COR-L47 (cell line): ENCODE measurements at places on chromosomes 6 and 20.

DNA sequence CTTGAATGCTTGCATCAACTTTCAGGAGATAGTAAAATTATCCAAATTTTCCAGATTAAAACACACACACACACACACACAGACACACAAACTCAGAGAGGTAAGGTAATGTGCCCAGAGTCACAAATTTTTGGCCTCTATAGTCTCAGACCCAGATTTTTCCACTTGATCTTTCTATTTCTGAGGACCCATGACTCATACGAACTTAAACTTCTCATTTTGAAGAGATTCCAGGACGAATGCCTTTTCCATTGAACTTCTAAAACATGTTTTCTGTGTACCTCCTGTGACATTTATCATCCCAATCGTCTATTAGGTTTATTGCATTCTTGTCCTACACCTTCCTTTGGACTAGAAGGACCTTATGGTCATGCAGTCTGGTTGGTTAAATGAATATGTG, 172.9 kb upstream of the COL21A1 start:
- no peak for DNase-seq

DNA sequence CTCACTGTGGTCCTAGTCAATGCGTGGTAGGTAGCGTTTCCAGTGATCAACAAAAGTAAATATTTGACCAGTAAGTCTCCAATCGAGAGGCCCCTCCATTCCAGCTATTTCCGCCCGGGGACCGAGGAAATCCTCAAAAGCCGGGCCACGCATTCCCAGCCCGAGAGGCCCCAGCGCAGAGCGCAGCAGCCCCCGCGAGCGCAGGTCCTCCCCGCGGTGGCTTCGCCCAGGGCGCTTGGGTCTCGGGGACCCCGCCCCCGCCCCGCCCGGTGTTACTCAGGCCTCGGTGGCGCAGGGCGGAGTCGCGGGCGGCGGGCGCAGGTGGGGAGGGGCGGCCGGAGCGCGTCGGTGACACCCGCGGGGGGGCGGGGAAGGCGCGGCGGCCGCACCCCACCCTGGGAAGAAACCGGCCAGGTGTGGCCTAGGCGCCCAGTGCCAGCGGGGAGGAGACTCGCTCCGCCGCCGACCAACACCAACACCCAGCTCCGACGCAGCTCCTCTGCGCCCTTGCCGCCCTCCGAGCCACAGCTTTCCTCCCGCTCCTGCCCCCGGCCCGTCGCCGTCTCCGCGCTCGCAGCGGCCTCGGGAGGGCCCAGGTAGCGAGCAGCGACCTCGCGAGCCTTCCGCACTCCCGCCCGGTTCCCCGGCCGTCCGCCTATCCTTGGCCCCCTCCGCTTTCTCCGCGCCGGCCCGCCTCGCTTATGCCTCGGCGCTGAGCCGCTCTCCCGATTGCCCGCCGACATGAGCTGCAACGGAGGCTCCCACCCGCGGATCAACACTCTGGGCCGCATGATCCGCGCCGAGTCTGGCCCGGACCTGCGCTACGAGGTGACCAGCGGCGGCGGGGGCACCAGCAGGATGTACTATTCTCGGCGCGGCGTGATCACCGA, at the start of gene DSP:
DSP (plus strand) TSS at position 497 of the 890 bp plus-strand sequence; CDS start at position 742, 245 bp downstream.
- peak; percentile 79 for DNase-seq

DNA sequence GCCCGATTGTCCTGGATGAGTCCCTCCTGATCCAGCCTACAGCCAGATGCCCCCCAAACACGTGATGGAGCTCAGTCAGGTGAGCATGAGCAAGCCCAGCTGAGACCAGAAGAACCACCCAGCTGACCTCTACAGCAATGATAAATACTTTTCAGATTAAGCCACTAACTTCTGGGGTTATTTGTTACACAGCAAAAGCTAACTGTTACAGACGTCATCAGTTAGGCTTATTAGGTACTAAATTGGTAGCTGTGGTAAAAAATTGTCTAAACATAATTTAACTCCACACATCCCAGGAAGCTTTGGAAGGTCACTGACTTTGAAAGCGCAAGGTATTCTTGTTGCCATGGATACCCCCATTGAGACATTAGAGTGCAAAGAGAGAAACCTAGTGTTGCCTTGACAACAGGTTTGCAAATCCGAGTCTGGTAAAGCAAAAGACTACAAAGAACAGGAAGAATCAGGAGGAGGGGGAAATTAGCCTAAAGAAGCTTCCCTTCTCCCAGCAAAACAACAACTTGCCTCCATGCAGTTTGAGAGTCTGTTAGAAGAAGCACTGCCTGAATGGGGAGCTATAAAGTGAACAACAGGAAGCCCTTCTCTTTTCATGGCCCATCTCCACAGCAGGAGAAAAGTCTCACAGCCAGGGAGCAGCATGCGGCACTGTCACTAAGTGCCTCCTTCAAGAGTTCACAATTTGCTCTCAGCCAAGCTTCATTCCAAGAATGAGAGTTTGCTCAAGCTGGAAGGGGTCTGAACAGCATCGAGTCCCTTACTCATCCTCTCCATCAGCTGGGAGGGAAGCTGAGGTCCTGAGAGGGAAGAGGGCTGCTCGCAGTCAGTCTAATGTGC, 41.7 kb upstream of the ZNF831 start:
- DNase-seq: peak; percentile 6

DNA sequence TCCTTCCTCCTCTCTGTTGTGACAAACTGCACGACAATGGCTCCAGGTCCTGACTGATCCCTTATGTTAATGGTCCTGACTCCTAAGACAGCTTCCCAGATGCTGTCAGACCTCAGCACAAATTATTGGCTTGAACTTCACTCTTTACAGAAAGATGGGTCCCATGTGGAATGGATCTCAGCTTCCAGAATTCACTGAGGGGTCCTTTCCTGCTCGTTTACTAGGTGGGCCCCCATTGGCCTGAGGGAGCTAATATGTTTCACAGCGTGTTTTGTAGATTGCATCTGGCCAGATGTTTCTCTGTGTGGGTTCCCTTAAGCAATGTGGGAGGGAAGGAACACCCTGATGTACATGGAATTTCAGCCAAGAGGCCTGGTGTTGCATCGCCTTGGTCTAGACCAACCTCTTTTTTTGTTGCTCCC, 826.6 kb downstream of the MAFB start:
- no peak for DNase-seq

GRCh38 chr20:15248618-15249395, 911.4 kb upstream of the FLRT3 start:
- no peak for DNase-seq

- DNase-seq: no peak
Measured at GRCh38 chr6:118135371-118135770, 228.3 kb downstream of the SLC35F1 start.

- DNase-seq: no peak
Measured at GRCh38 chr6:4459996-4460395, 316.2 kb upstream of the CDYL start.

DNA sequence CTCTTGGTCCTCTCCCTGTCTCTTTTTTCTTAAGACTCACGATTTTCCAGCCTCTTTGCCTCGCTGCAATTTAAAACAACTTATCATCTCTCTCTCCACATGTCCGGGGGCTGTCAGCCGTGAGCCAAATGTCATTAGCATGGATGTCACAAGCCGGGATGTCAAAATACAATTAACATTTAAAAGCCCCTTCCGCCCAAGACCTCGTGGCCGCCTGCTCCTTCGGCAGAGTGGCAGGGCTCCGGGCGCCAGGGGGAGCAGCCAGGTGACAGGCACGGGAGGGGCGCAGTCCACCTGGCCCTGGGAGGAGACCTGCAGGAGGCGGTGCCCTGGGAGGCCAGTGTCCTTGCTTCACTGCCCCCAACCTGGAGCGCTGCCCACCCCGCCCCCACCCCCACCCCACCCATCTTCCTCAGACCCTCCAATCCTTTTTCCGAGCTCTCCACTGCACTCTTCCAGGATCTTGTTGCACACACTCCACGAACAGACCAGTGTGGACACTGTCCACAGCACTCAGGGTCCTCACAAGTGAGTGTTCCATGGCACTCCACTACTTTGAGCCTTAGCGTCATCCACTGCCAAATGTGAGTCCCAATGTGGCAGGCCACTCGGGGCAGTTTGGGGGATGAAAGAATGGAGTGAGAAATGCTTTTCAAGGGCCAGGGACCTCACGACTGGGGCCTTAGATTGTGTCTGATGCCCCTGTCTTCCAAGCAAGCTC, 5.6 kb upstream of the GRM4 start:
- peak; percentile 22 for DNase-seq

DNA sequence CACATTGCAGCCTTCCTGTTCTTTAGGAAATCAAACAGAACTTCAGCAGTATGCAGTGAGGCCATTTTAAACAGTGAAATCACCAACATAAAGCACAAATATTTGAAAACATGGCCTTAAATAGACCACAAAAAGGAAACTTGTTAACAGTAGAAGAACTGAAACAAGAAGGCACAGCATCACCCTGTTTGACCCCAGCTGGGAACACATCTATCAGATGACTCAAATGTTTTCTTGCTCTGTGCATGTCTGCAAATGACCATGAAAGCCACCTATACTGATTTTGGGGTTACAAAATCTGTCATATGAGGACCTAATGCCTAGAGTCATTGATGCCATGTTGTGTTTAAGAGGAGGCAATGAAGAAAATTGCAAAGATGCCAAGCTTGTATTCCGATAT, 123.8 kb upstream of the ADGRF1 start:
- no peak for DNase-seq

DNA sequence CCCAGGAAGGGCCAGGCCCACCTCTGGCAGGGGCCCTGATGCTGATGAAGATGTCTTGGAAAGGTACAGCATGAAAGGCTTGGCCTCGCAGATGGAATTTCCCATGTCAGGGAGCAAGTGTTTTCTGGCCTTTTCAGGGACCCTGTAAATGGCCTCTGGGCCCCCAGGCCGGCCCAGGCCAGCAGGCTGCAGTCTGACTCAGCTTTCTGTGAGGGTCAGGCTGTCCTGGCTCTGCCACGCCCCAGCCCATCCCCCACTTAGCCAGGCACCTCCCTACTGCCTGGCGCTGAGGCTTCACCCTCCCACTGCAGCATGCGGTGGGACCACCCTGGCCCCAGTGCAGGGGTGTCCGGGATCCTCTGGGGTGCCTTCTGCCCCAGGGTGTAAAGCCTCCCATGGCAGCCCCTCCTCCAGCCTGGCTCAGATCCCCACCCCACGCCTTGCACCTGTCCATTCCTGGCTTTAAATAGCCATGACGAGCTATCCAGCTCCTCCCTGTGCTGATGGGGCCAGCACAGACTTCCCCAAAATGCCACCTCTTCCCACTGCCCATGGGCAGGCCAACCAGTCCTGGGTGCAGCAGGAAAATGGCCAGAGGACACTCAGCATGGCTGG, 35.6 kb upstream of the GATA5 start:
- no peak for DNase-seq

GRCh38 chr6:123323452-123324329, 313.1 kb downstream of the TRDN start:
- no peak for DNase-seq

GRCh38 chr6:116205281-116205680, 48.6 kb downstream of the TSPYL4 start:
- no peak for DNase-seq

GRCh38 chr6:15484140-15484539, 178.7 kb downstream of the DTNBP1 start:
- DNase-seq: no peak

DNA sequence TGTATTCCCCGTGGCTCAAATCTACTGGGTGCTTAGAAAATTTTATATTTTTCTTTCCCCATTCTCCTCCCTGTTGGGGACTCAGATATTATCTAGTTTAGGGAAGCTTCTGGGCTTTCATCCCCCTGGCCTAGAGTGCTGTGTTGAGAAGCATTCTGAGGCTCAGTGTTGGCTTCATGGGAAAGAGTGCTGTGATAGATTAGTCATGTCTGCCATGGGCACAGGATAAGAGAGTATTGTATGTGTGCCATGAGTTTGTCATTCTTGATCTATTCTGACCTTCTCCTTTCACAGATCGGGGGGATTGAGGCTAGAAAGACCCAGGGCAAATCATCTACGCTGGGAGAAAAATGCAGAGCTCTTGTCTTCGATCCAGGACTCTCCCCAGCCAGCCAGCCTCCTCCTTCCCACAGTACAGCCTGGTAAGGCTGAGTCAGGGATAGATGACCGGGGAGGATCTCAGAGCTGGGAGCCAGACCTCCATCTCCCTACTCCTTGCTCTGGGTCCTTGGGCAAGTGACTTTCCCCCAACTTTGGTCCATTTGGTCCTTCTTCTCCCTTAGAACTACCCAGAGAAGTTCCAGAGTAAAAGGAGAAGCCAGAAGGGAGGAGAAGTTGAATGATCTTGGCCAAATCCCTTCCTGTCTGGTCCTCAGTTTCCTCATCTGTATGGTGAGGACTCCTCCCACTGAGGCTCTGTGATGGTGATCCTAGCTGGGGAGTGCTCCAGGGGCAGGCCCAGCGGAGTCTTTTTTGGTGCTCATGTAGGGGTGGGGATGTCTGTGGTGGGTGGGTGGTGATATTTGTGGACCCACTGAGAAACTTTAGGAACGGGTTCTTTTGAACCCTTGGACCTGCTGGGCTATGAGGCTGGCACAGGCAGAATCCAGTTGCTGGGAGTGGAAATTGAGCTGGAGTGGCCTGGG, 5.0 kb downstream of the SRC start:
- no peak for DNase-seq

DNA sequence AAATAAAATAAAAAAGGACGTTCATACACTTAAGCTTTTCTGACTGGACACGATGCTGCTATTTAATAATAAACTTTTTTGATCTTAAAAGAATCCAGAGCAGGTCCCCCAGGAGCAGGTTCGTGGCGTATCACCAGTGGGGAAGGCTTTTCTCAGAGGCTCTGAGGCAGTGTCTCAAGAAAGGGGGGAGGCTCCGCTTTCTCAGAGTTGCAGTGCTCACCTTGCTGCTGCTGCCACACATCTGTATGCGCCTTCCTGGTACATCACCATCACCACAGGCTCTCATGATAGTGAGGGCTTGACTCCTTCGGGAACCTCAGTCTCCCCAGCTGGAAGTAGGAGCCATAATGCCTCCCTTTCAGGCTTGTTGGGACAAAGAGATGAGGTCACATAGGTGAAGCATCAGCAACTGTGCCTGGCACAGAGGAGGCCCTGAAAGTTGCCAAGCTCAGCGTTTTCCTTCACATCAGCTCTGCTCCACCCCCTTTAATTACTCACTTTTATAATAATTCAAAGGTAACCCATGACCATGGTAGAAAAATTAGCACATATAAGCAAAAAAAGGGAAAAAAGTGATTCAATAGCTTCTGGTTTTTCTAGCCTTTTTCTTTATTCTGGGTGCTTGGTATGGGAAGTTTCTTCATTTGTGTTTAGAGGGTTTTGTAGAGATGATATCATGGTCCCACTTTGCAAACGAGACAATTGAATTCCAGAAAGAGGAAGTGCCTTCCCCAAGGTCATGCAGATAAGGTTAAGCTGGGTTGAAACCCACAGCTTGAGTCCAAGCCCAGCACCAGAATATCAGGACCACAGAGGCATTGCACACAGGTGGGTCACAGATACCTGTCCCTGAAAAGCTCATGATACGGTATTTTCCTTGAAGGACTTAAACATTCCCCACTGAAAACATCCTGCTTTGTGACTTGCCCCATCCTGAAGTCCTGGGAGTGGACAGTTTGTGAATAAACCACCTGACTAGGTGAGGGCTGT, 24.5 kb downstream of the SRSF3 start:
- DNase-seq: no peak

GRCh38 chr6:168410554-168411011, 30.4 kb upstream of the SMOC2 start:
- no peak for DNase-seq

GRCh38 chr6:33745548-33745947, 1.2 kb downstream of the IP6K3 start:
- no peak for DNase-seq
